ENCODE measurements at places on chromosomes 4 and X. TPM values are rescaled to one million over a fixed set of nuclear protein-coding genes. Genes with fewer than 3 reads are reported as not detected.
A peak's percentile ranks its signal among the peaks of the same experiment; 100 is the strongest.

Gene AMMECR1
- 32.5 TPM for total RNA-seq

Gene GLUD2
- 1.5 TPM for total RNA-seq

Gene SPANXN1
- not detected for total RNA-seq

Gene RNF150
- 6.1 TPM for total RNA-seq

Gene PACRGL
- total RNA-seq: 23.0 TPM

Gene ARAP2
- 4.8 TPM for total RNA-seq

Gene SLC16A2
- 22.0 TPM for total RNA-seq

Gene KIT
- total RNA-seq: 28.4 TPM

Gene MAGEB2
- total RNA-seq: not detected

Gene AGTR2
- total RNA-seq: not detected

Gene OCIAD1
- total RNA-seq: 168 TPM

Gene RGN
- 6.7 TPM for total RNA-seq

Gene TEX13C
- 0.07 TPM for total RNA-seq

Gene REELD1
- not detected for total RNA-seq

Gene NUDT9
- total RNA-seq: 13.6 TPM

Gene SEC31A
- total RNA-seq: 98.8 TPM

Gene YIPF7
- not detected for total RNA-seq

Gene DUSP9
- 3.9 TPM for total RNA-seq

GRCh38 chrX:100584611-100585010 is at the start of gene TNMD:
Gene TNMD, plus strand, starts transcription at chrX:100584936. Its CDS starts 83 bp downstream, at chrX:100585019.
- no peak for DNase-seq

GRCh38 chrX:153438532-153438931 is 7.3 kb downstream of the TREX2 start:
- no peak for DNase-seq

- peak; percentile 95 for DNase-seq
Measured at GRCh38 chr4:76179398-76180318, 31.5 kb upstream of the NUP54 start.

GRCh38 chr4:176031922-176032321 is 33.7 kb upstream of the WDR17 start:
- no peak for DNase-seq

GRCh38 chrX:67050760-67051159 is 411.9 kb upstream of the EDA2R start:
- no peak for DNase-seq

DNA sequence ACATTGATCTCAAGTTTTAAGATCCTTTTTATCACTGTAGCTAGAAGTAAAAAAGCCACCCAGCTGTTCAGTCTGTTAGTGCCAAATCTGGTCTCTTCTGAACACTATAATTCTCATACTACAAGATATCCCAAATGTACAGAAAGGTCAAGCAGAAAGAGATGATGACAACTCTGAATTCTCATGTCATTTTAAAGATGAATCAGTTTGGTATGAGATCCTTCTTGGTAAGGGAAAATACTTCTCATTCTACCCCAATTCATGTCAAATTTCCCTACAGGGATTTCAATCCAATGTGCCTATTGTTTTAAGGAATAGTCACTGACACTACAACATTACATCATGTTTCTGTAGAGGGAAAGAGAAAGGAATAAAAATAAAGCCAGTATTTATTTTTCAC is 184.5 kb downstream of the CPEB2 start:
- no peak for DNase-seq

- peak; percentile 8 for DNase-seq
Measured at GRCh38 chrX:3549411-3549911, 164.0 kb downstream of the PRKX start.

- DNase-seq: no peak
Measured at GRCh38 chr4:41426539-41426938, 111.4 kb upstream of the LIMCH1 start.

- DNase-seq: no peak
Measured at GRCh38 chr4:90002441-90003062, 107.9 kb downstream of the MMRN1 start.

GRCh38 chr4:31052519-31052918 is 332.4 kb downstream of the PCDH7 start:
- DNase-seq: no peak

DNA sequence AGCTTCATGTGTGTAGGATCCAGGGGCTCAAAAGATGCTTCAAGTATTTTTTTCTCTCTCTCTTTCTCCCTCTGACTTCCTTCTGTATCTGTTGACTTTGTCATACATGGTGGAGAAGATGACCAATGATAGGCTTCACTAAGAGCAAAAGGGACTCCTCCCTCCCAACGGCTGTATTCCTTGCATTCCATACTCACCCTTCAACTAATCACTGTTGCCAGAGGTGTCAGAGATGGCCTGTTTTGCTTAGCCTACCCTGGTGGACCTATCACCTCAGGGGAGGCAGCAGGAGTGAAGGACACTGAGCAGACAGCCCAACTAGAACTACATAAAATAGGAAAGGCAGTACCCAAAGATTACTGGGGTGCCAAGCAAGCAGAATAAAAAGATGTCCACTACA is 62.2 kb upstream of the C1QTNF7 start:
- DNase-seq: no peak

- DNase-seq: no peak
Measured at GRCh38 chr4:3729188-3729881, 36.9 kb upstream of the ADRA2C start.

DNA sequence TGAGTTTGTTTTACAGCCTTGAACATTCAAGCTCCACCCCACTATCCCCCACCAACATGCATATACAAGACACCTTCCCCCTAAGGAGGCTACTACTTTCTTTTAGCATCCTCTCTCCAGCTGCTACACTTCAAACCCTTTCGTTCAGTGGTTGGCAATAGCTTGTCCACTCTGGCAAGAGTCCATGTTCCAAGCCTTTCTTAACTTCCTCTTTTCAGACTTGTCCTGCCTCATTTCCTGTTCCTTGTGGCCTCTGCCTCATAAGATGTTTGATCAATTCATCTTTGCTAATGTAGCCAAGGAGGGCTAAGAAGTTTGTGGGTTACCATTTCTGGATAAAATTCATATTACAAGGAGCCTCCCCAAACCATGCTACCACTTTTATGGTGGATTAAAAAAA is 20.8 kb upstream of the ZCCHC12 start:
- no peak for DNase-seq

GRCh38 chr4:184729946-184730345 is 4.0 kb downstream of the CENPU start:
- no peak for DNase-seq

DNA sequence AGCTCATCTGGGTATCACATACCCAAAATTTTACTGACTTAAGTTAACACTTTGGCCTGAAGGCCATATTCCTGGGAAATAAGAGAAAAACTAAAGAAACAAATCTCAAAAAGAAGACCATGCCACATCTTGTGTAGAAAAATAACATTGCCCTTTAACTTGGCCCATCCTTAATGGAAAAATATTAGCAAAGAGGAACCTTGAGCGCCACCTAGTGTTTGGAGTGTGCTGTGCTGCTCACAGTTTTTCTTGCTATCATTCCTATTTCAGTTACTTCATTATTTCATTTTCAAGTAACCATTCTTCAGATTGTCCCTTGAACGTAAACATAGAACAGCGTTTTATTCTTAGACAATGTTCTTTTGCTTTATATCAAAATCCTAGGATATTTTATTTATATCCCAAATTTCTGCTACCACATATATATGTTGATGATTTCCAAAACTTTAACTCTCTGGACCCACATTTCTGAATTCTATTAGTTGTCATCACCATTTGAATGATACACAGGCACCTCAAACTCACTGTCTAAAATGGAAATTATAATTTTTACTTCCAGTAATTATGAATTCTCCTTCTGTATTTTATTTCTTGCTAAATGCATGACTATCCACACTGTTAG is 999.0 kb upstream of the ADGRL3 start:
- DNase-seq: peak; percentile 76

GRCh38 chr4:156633847-156634246 is 337.8 kb downstream of the PDGFC start:
- DNase-seq: no peak

DNA sequence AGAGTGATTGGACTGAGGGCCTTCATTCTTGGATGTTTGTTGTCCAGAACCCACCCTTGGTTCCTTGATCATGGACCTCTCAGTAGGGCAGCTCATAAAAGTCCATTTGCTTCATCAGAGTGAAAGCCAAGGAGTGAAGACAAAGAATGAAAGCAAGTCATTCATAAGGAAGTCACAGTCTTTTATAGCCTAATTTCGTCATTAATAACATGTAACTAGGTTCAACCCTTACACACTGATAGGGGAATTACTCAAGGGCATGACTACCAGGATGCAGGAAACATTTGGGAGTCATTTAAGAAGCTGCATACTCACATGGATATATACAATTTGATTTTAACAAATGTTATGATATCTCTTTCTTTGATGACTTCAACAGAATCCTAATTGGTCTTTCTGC is 95.2 kb downstream of the RPA4 start:
- no peak for DNase-seq

GRCh38 chrX:134443461-134443860 is 16.5 kb upstream of the HPRT1 start:
- DNase-seq: no peak

DNA sequence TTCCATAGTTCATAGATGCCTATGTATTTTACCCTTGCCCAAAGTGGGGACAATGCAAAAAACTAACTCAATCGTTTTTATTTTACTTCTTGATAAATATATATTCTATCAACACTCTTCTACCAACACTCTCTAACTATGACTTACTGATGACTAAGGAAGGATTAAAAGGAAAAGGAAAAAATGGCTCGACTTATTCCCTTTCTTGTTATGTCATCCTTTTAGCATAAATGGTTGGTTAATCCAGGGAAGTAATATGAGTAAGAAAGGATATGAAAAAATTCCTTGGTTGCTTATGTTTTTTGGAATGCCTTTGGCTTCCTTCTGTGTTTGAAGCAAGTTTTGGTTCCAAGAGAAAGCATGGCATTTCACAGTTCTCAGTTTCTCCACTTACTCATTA is 1087.1 kb downstream of the C4orf33 start:
- no peak for DNase-seq

DNA sequence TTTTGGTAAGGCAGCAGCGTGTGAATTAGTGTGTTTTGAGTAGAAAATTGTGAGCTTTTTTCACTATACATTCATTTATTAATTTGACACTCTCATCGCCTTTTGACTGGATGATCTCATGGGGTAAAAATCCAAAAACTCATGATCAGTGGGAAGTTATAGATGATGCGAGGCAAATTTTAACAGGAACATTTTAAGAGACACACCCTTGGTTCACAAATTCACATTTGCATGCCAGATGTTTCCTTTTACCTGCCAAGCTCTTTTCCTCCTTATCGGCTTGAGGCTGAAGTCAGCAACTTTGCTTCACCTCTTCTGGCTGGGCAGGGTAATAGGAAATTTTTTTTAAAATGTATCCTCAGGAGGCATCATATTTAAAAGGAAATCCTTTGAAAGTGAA is 318.0 kb upstream of the HS3ST1 start:
- no peak for DNase-seq

Data from GM23338 (cell line).